Inflammatory macrophage (primary cell): ENCODE measurements at places on chromosomes 5 and 9.

DNA sequence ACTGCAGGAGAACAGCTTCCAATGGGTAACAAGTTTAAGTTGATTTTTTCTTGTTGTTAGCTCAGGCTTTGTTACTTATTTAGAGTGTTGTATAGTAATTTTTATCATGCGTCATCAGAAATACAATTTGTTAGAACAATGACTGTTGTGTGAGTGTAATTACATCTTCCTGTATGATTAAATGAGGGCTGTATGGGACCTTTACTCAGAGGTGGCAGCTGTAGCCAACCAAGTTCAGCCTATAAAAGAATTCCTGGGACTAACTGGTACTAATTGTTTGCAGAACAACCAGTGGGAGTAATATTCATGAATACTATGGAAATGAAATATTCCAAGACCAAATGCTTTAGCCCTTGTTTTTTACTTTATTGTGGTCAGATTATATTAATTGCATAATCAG, 30.8 kb upstream of the TJP2 start:
- DNase-seq: no peak

DNA sequence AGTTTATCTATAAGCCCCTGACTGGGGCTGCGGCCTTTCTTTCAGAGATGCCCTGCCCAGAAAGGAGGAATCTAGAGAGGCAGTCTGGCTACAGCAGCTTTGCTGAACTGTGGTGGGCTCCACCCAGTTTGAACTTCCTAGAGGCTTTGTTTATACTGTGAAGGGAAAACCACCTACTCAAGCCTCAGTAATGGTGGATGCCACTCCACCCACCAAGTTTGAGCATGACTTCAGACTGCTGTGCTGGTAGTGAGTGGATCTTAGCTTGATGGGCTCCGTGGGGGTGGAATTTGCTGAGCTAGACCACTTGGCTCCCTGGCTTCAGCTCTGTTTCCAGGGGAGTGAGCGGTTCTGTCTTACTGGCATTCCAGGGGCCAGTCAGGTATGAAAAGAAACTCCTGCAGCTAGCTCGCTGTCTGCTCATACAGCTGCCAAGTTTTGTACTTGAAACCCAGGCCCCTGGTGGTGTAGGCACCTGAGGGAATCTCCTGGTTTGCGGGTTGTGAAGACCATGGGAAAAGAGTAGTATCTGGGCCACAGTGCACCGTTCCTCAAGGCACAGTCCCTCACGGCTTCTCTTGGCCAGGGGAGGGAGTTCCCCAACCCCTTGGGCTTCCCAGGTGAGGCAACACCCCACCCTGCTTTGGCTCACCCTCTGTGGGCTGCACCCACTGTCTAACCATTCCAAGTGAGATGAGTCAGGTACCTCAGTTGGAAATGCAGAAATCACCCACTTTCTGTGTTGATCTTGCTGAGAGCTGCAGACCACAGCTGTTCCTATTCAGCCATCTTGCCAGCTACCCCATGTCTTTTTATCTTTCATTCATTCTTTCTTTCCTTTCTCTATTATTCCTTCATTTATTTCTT, 211.8 kb upstream of the C9orf72 start:
- peak; percentile 55 for DNase-seq

- DNase-seq: no peak
These were observed 59.0 kb downstream of the SHB start for GRCh38 chr9:38009990-38010389.

DNA sequence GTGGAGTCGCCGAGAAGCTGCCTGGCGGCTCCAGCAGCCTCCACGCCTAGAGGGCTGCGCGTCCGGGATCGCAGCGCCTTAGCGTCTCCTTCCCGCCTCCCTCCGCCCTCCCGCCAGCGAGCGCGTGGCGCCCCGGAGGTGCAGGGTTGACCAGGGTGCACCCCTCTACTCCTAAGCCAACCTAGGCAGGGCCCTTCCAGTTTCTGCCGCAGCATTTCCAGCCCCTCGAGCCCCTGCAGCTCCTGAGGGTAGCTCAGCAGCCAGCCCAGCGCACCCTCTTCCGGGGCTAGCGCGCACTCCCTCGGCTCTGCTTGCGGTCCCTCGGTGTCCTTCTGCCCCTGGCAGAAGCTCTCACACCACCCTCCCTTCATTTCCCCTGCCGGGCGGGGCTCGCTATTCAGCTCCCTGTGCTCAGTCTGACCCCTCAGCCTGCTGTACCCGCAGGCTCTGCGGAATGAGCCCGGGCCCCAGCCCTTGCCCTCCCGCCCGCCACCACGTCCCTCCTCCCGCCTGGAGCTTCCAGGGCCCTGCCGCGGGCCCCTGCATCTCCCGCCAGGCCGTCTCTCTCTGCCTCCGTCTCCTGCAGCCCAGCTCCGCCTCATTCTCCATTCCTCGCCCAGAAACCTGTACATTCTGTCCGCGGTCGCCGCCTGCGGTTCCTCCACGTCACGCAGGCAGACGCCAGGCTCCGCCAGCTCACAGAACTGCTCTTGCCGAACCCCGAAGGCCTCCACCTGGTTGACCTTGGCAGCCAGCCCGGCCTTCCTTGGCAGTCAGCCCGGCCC, 61.8 kb downstream of the SPATA31C2 start:
- DNase-seq: peak; percentile 49

GRCh38 chr5:25540628-25541027, 895.9 kb upstream of the CDH10 start:
- DNase-seq: no peak

DNA sequence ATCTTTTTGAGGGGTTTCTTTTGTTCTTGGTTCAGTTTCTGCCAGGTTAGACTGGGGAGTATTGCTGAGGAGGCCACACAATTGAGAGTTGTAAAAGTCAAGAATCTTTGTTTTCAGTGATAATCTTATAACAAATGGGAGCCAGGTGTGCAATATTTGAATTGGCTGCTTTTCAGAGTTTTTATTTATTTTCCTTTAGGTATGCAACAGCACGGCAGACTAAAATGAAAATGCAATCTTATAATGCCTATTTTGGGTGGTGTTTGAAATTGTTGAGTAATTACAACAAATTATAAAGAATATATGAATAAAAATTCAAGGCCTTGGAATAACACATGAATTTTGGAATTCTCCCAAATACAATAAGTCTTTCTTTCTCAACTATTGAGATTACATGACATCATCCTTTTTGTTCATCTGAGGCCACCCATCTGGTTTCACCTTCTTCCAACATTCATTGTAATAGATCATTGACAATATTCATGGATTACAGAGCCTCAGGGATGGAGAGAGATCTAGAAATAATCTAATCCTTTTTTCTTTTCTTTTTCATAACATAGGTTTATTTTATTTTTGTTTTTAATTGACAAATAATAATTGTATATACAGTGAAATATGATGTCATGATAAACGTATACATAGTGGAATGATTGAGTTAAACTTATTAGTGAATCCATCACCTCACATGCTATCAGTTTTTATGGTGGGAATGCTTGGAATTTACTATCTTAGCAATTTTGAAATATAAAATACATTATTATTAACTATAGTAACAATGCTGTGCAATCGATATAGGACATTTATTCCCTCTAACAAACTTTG, 1061.0 kb downstream of the NR2F1-AS1 start:
- no peak for DNase-seq

DNA sequence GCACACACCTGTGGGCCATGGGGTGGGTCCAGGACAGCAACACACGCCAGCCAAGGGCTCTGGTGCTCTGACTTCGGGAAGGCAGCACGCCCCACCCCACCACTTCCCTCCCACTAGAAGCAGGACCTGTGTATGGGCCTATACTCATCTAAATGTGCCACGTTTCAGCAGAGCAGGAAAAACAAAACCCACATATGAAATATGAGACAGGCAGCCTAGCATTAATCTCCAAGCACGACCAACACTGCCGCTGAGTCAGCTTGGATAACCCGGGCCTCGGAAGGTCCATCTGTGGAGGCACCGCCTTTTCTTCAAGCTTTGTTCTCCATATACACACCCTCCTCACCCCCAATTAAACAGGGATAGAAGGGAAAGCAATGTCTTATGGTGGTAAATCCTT, 203.1 kb downstream of the ROR2 start:
- no peak for DNase-seq

- no peak for DNase-seq
These were observed 21.2 kb upstream of the TTC23L start for GRCh38 chr5:34817558-34818351.

DNA sequence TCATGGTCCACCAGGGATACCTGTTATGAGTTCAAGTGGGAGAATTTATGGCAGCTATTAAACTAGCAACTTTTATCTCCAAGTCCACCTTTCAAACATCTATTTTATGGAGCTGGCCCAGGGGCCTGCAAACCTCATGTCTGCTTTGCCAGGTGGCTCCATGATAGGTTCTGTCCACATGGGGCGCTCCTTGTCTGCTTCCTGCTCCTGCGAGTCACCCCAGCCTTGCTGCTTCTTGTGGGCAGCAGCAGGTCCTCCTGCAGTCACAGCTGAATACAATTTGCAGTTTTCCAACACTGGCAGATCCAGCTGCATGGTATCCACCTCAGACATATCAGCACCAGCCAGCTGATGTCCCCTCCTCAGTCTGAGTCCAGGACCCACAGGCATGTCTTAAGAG, 39.6 kb upstream of the FRRS1L start:
- no peak for DNase-seq
